ENCODE measurements at places on chromosomes 7 and 10.

DNA sequence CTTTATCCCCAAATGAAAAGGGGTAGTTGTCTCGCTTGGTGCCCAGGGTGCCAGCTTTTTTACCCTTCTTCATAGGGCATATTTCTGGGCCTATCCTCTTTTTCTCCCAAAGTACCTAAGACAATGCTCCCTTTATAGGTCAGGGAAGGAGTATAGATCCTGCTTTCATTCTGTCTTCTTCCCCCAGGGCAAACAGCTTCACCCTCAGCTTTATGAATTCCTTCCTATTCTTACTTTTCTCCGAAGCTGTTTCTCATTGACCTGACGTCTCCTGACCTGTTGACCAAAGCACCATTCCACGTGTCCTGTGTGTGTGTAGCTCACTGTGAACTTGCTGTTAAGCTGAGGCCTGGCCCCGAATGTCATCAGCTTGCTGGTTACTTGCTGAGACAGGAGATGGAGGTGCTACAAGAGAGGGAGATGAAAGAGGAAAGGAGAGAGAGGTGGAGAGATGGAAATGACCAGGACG lies 48.9 kb downstream of the PYROXD2 start:
- DNase-seq, result no peak

- DNase-seq, result no peak
Observed at GRCh38 chr10:35452171-35452570, 115.9 kb downstream of the CCNY start.

GRCh38 chr7:45087301-45088145 lies 1.2 kb downstream of the NACAD start:
- DNase-seq, result no peak

DNA sequence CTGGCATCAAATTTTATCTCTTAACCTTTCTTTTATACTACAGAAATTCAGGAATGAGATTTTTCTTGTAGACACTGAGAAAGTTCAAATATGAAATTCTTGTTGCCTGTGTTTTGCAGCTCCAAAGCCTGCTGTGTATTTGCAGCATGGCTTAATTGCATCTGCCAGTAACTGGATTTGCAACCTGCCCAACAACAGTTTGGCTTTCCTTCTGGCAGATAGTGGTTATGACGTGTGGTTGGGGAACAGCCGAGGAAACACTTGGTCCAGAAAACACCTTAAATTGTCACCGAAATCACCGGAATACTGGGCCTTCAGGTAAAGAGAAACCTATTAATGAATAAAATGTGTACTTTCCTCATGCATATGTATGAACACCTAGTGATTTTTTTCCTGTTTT lies 24.8 kb downstream of the LIPK start:
- no peak for DNase-seq

- DNase-seq, result no peak
Observed at GRCh38 chr10:1183701-1184100, 127.5 kb downstream of the WDR37 start.

- DNase-seq, result peak; percentile 49
Observed at GRCh38 chr7:107150375-107151073, 18.3 kb upstream of the HBP1 start.

Measured in activated CD8-positive, alpha-beta memory T cell treated with anti-CD3 and anti-CD28 coated beads for 1 hour (primary cell).